ENCODE measurements at places on chromosomes 13 and 19.
A peak's percentile ranks its signal among the peaks of the same experiment; 100 is the strongest.

DNA sequence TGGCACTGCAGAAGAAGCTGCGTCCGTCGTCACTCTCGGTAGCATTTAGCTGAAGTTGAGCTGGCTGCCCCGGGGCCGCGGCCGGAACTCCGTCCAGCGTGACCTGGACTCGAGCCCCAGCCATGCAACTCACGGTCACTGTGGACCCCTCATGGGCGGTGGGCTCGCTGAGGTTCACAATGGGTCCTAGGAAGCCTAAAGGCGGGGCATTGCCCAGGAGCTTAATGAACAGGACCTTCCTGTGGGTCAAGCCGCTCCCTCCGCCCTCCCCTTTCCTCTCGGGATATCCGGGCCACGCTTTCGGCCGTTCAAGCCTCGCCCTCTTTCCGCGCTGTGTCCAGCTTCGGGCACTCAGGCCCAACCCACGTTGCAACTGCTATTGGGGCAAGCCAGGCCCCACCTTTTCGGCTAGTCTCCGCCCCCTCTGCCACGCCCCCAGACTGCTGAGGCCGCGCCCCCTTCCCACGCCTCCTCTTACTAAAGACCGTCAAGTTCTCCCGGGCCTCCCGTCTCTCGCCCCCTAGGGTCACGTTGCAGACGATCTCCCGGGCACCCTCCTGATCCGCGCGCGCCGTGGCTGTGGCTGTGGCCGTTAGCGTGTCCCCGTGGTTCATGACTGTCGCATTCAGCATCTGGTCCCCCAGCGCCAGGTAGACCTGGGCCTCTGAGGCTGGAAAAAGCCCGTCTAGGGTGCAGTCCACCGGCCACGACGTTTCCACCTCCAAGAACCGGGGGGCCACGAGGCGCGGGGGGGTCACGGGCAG, 1.4 kb upstream of the RAVER1 start:
- DNase-seq, result peak; percentile 91

GRCh38 chr19:8366121-8366581, 2.2 kb downstream of the ANGPTL4 start:
- no peak for DNase-seq

GRCh38 chr19:30647891-30648720, 275.9 kb downstream of the ZNF536 start:
- no peak for DNase-seq

DNA sequence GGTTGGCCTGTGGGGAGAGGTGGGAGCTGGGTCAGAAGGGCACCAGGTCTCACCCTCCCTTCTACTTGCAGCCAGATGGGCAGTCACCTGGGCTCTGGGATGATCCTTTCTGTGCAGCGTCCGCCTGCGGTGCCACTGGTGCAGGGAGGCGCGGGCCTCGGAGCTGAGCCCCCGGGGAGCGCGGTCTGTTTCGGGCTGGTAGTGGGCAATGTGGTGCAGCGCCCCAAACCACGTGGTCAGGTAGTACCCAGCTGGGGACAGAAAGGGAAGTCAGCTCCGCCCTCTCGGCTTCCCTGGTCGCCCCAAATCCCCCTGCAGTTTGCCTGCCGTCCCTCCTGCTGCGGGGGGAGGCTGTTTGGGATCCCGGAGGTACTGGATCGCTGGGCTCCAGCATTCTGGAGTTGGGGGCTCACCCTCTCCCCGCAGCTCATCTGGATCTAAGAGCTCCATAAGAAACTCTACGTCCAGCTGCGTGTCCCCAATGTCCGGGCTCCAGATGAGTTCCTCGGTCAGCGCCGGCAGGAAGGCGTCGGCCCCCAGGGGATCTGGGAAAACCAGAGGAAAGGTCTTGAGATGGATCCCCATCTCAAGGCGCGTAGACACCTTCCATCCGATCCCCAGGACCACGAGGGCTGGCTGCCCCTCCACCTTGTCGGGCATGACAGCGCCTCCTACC, 8.8 kb downstream of the RINL start:
- DNase-seq, result no peak

DNA sequence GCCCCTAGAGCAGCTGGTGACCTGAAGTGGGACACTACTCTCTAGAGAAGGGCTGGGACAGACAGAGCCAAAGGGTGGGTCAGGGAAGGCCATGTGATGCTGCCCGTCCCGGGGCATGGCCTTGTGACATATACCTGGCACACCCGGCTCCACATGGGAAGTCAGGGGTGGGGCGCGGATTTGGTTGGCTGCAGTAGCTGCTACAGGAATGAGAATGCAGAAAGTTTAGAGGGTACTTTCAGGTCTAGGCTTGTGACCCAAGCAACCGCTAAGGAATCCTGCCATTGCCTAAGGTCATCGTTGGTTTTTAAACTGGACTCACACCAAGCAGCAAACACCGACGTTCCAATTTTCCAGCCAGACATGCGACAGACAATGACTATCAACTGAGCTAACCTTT, 25.9 kb downstream of the RCBTB2 start:
- DNase-seq, result no peak

- DNase-seq, result peak; percentile 65
Observed at GRCh38 chr19:10654610-10655456, 687 bp downstream of the ILF3 start.

DNA sequence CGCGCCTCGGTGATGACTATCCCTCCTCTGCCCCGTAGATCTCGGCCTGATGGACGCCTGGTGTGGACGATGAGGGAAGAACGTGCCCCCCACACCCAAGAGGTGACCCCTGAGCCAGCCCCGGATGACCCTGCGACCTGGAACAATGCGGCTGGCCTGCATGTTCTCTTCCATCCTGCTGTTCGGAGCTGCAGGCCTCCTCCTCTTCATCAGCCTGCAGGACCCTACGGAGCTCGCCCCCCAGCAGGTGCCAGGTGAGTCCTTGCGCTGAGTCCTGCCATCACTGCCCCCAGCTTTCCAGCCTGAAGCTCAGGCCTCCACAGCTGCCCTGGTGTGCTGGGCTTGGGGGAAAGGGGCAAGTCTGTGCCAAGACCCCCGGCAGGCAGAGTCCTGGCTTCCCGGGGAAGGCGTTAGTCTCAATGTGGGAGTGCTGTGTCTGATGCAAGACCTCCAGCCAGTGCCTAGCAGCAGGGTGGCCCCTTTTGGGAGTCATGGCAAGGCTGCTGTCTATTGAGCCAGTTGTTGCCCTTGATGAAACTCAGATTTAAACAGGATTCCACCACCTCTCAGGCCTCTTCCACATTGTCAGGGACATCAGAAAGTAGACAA, 67.5 kb downstream of the CHST8 start:
- DNase-seq, result no peak

DNA sequence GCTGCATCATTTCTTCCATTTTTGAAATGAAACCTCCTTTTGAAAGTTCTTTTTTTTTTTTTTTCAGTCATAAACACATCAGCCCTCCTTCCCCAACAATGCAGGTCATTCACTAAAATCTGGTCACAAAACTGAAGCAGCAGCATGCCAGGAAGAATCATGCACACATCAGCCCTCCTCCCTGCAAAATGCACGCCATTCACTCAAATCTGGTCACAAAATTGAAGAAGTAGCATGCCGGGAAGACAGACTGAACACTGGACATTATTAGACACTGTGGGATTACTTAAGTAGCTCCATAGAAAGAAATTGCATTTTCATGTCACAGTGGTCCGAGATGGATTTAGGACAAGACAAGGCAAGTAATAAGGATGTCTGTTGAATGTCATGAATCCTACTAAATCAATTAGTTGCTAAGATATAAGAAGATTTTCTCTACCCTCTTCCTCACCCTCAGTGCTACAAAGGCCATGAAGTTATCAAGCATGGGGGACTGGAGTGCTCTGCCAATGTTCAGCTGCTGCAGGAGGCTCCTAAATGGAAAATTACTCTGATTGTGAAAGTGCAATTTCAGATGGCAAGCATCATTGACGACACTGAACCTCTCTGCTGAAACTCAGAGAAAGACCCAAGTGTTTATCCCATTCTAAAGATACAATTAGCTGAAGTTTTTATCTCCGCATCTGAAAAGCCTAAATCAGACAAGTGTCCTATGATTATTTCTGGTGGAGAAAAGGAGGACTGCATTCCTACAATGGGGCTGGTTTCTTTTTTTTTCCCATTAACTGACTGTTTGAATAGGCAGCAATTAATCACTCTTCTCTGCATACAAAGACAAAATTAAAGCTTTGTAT, 913.2 kb downstream of the DIAPH3 start:
- DNase-seq, result peak; percentile 7

DNA sequence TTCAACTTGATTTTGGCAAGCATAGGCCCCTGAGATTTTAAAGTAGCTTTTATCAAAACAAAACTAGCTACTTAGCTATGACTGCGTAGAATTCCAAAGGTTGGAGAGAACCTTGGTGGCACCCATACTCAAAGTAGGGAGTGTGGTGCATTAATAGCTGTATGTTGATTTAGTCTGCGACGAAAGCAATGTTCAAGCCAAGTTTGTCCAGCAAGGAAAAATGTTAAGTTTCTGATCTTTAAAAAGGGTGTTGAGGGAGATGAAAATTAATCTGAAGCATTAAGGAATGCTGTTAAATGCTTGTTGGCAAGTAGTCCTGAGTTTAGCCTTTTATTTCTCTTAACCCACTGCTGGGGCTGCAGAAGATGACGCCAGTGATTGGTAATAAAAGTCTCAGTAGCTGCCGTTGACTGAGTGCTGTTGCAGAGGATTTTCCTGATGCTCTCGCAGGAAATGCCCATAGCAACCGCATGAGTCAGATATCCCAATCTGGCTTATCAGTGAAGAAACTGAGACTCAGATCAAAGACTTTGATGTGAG, 75.9 kb upstream of the RNF113B start:
- DNase-seq, result no peak

DNA sequence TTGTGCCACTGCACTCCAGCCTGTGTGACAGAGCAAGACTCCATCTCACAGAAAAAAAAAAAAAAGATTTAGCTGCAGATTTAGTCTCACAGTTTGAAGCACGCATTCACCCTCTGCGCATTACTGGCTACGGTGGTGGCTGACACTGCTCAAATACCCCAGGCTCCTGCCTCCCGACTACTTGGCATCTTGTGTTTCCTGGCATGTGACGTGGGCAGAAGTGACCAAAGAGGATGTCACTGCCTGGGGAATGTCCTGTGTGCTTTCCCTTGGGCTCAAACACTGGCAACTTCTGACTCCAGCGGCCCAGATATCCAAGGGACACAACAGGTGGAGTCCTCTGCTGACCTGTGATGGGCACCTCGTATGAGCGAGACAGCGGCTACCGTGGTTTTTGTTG, 24.7 kb upstream of the EIF3G start:
- DNase-seq, result no peak

DNA sequence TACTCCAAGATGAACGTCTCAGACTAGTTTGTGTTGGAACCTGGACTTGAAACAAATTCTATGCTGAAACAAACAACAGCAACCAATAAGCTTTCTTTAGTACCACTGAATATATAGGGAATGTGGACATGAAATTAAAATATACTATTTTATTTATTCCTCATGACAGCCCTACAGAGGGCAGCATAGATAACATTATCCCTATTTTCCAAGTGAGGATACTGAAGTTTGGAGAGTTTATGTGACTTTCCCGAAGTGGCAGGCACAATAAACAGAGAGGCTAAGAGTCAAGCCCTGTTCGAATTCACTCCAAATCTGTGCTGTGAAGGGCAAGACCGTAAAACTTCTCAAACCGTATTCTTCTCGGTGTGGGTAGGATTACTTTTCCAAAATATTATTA, 509.9 kb upstream of the GPC6 start:
- no peak for DNase-seq

DNA sequence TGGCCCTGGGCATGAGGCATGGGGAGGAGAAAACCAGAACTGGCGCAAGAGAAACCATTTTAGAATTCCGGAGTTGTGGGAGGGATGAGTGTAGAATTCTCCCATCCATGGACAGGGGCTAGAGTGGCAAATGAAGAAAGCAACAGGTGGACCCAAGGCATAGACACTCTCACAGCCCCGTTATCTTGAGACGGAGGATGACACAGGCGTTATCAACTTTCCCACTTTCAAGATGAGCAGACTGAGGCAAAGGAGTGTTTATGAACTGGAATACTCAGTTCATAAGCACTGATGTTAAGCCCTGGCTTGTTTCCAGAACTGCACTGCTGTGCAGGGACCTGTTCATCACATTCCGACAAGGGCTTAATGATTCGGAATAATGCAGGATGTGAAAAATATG, 1.1 kb upstream of the GTF3A start:
- DNase-seq, result no peak

DNA sequence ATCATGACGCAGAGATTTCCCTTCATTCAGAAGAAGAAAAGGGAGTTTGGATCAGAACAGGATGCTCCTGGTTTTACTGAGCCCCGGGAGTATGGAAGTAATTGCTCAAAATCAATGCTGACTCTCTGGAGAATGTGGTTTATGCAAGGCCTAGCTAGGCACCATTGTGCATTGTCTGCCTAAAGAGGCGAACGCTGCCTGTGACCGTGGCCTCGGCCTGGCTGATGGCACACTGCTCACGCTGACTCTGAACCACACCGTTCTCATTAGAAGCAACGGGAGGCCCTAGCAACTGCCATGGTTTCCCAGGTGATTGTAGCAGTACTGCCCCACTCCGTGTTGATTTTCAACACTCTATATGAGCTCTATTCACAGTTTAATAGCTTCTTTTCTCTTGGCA, 41.7 kb upstream of the UBL3 start:
- DNase-seq, result no peak

GRCh38 chr13:51551416-51551815, 32.8 kb upstream of the WDFY2 start:
- DNase-seq, result no peak

GRCh38 chr13:27421101-27421871, 3.1 kb upstream of the GTF3A start:
- DNase-seq, result no peak

DNA sequence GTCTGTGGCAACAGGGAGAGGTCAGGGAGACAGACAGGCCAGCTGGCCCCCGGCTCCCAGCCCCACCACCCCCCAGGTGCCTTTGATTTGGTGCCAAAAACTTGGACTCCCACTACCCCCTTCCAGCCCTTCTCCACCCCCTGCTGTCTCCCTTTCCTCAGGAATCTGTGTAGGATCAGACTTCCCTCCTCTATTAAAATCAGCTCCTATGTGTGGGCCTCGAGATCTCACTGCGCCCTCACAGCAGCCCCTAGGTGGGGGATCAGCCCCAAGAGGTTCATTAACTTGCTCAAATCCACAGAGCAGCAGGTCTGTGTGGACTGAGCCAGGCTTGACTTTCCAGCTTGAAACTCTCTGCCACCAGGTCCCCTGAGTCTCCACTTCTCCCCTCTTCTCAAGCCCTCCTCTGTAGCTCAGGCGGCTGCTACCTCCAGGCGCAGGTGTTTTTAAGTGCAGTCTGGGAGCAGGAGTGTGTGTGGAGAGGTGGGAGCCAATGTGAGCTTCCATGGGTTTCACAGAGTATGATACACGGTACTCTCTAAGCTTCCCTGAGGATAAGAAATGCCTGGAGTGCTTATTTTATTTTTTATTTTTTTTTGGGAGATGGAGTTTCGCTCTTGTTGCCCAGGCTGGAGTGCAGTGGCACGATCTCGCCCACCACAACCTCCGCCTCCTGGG, 1.7 kb downstream of the GAPDHS start:
- no peak for DNase-seq

GRCh38 chr13:111291908-111292307, 28.5 kb upstream of the TEX29 start:
- no peak for DNase-seq

- DNase-seq, result no peak
Observed at GRCh38 chr13:31311921-31312320, 112.1 kb downstream of the B3GLCT start.

- no peak for DNase-seq
Observed at GRCh38 chr13:48831248-48831647, 144.5 kb upstream of the FNDC3A start.
